ENCODE measurements at places on chromosomes 1 and 21. TPM values are rescaled to one million over a fixed set of nuclear protein-coding genes. Genes with fewer than 3 reads are reported as not detected.

The METTL18 gene
- 13.4 TPM for total RNA-seq

The FLG2 gene
- not detected for total RNA-seq

The CDK18 gene
- 3.5 TPM for total RNA-seq

The ZYG11A gene
- total RNA-seq, result 0.25 TPM

GRCh38 chr1:218584418-218585155 is 239.5 kb downstream of the TGFB2 start:
- DNase-seq, result no peak

DNA sequence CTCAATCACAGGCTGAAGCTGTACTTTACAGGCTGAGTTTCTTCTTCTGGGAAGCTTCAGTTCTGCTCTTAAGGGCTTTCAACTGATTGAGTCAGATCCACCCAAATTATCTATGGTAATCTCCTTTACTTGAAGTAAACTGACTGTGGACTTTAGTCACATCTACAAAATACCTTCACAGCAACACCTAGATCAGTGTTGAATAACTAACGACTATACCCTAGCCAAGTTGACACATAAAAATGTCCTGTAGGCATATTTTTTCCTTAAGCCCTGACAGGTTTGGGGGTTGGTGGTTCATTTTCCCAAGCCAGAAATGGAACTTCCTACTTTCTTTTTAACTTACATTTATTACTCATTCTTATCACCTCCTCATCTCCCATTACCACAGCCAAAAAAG is 42.9 kb upstream of the PRKACB start:
- no peak for DNase-seq

GRCh38 chr1:177170756-177171535 is at the start of gene BRINP2:
Gene BRINP2 (plus strand): TSS chr1:177170958. CDS start chr1:177229877, 58,919 bp downstream.
- no peak for DNase-seq

DNA sequence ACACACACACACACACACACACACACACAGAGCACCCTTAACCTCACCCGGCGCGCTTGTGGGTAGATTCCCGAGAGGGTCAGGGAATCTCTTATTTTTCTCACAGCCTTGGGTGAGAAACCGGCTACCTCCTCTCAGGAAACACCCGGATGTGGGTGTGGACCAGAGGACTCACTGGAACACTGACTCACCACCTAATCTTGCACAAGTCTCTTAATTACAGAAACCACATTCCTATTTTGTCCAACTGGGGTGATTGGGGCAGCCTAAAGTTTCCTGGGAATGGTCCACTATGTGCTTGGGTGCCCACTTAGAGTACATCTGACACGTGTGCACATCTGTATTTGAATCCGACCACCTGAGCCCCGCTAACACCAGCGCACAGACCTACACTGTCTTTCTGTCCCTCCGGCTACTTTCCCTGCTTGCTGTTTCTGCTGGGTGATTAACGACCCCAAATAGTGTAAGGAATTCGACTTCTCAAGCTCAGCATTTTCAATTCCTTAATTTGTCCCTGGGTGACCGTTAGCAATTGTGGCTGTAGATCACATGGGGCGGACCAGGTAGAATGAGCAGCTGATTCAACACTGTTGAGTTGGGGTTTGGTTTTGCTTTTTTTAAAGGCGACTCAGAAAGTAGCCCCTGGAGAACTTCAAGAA is 14.0 kb upstream of the TBX15 start:
- DNase-seq, result no peak
